Suppressor macrophage (primary cell): ENCODE measurements at places on chromosomes 13 and 19.

DNA sequence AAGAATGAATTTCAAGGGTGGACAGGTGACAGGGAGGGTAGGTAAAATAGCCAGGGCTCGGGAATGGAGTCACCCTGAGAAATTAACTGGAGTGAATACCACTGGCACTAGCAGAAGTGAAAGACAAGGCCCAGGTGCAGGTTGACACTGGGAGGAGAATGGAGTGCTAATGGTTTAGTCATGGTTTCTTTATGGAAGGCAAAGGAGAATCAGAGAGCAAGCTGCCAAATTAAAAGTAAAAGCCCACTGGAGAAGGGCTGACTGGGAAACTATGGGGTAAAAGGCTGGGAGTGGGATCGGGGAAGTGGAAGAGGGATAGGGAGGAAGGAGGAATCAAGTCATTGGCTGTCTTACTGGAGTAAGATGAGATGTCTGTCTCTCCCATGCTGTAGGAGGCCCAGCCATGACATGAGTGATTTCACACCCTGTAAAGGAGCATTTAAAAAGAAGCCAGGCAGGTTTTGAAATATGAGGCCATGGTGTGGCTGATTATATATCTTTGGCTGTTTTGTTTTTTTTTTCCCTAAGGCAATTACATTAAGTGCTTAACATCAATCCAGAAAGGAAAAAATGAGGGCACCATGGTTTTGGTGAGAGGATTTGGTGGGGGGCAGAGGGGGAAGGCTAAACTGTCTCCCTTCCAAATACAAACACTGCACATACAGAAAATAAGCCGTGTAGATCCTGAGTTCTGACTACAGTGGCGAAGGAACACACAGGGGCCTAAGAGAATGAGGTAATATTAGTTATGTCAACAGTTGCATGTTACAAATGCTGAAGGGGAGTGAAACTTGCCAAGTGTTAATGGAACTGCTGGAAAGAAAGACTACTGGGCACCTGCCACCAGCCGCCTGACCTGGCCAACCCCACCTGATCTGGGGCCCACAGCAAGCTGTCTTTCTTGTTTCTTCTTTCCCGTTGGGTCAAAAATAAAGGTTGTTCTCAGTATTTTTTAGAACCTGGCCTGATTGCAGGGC lies 183.5 kb upstream of the TSC22D1 start:
- DNase-seq = no peak

DNA sequence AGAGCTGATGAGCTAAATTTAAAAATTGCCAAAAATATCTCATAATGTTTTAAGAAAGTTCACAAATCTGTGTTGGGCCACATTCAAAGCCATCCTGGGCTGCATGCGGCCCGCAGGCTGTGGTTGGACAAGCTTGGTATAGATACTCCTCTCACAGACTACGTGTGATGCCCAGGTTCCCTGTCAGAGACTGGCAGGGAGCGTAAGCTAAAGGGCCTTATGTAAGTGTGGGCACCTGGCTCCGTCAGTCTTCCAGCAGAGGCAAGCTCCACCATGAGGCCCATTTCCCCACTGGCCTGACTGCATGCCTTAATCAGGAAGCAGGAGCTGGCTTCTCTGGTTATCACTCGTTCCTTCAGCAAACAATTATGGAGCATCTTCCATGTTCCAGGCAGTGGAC lies 200.2 kb downstream of the FOXO1 start:
- no peak for DNase-seq

DNA sequence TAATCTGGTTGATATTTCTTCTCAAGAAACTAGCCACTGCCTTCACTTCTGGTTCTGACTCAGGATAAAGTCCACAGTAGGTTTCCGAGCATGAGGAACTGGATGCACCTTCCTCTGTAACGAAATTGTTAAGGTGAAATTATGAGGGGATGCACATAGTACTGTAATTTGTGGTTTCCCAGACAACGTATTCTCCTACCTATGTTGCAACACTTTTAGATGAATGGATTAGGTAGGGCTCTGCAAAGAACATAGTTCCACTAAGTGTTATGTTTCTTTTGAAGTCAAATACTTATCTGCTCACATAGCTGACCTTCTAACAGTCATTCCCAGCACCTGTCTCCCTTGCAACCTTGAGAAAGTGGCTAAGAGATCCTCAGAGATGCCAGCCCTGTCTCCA lies 5.7 kb upstream of the ZC3H13 start:
- no peak for DNase-seq

DNA sequence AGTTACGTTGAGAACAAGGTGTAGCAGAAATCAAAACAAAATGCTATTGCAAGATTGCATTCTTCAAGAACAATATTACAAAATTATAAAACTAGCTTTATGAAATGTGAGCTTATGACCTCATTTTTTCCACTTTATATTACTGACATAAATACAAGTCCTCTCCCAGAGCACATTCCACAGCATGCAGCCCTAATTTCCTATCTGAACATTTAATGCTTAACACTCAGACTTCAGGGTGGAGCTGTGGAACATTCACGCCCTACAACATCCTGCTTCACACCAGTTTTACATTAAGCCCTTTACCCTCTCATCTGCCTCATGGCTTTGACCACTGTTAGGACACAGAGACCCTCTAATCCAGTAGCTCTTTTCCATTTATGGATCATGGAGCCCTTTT lies 65.5 kb downstream of the EPSTI1 start:
- DNase-seq = no peak

GRCh38 chr19:55082020-55082851 lies 6.6 kb downstream of the EPS8L1 start:
- DNase-seq = peak; percentile 61

DNA sequence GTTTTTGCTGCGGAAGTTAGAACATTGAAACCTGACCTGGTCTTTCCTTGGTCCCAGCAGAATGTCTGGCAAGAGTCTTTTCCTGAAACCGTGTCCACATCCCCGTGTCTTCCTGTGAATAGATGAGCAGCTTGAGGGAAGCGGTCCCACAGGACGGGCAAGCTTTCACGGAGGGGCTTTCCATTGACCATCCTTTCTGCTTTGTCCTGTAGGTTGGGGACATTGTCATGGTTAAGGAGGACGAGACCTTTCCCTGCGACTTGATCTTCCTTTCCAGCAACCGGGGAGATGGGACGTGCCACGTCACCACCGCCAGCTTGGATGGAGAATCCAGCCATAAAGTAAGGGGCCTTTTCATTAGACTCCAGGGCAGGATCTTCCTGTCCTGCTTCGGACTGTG lies 126.0 kb downstream of the ATP11A start:
- no peak for DNase-seq

GRCh38 chr19:4054441-4055208 lies 12.1 kb downstream of the ZBTB7A start:
- no peak for DNase-seq

- no peak for DNase-seq
Measured at GRCh38 chr13:32660227-32660626, 74.0 kb downstream of the PDS5B start.

DNA sequence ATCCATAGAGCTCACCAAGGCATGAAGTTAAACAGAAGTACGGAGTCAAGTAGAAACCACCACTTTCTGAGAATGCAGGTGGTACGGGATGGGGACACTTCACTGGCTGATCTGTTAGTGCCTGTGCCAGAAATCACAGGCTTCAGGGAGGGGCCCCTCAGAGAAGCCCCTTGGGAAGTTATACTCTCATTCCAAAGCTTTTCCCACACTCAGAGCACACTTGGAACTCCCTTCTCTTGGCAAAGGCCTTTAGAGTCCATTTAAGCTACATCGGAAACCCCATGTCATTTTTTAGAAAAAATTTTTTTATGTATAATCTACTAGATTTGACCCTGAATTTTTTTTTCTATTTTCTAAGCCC lies 80.7 kb upstream of the WASF3 start:
- no peak for DNase-seq

- DNase-seq = no peak
Measured at GRCh38 chr13:51050021-51050830, 60.8 kb downstream of the C13orf42 start.

- DNase-seq = no peak
Measured at GRCh38 chr13:99276706-99277105, 18.5 kb upstream of the GPR18 start.

GRCh38 chr19:46404055-46404752 lies 9.2 kb downstream of the CCDC8 start:
- no peak for DNase-seq

GRCh38 chr13:45879666-45880065 lies 28.1 kb upstream of the SIAH3 start:
- DNase-seq = no peak

DNA sequence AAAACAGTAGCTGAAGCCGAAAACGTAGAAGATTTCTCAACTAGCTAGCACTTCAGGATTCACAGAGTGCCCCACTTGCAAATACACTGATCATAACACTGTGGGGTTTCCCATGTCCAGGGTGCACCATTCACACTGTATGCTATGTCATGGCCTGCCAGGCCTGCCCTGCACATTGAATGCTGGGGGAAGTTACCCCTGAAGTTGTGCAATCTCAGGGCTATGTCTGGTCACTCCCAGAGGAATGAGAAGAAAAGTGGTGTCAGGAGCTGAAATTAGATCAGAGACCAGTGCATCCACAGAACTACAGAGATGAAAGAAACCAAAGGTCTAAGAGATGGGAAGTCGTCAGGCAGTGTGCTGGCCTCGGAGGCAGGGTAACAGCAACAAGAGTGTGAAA lies 196.8 kb downstream of the RAP2A start:
- DNase-seq = no peak

DNA sequence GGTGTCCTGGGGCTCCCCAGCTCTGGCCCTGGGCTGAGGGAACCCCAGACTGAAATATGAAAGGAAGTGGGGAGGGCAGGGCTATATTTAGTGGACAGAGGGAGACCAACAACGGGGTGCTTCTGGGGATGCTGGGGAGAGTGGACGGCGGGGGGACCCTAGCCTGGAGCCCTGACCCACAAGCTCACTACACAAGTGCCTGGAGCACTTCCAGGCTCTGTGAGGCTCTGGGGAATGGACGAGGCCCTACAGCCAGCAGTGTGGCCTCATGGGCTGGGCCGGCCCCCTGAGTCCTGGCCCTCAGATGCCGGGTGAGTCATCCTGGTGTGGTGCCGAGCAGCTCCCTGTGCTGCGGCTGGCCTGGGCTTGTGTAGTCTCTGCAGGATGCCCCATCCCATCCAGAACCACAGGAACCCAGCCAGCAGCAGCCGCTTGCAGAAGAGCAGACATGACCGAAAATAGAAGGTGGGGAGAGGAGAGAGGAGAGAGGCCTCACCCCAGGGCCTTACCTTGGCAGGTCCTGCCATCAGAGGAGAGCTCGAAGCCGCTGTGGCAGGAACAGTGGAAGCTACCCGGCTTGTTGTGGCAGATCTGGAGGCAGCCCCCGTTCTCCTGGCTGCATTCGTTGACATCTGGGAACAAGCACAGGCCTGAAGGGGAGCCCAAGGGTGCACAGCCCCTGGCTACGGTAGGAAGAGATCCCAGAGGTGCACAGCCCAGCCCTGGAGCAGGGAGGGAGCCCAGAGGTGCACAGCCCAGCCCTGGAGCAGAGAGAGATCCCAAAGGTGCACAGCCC lies 26.1 kb downstream of the GAS6 start:
- peak; percentile 44 for DNase-seq

- no peak for DNase-seq
Measured at GRCh38 chr13:50732712-50733111, 110.8 kb downstream of the DLEU7 start.

DNA sequence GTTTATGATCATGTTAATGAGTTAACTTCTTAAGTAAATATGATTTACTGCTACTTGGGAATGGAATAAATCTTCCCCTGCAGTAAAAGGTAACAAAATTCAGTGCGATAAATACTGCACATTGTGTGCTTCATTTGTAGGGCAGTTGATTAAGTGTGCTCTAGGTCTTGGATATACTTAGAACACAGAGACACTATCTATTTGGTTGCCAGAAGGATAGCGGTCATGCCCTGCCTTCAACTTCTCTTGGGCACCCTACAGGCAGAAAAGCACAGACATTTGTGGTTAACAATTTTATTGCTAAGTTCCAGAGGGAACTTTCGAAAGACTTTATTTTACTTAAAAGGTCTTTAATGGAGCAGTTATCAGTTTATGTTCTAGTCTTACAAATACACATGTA lies 605.8 kb downstream of the PCDH9 start:
- no peak for DNase-seq

GRCh38 chr13:44078806-44079376 lies 199.2 kb downstream of the LACC1 start:
- no peak for DNase-seq

- no peak for DNase-seq
Measured at GRCh38 chr19:33758541-33759013, 38.1 kb upstream of the KCTD15 start.

DNA sequence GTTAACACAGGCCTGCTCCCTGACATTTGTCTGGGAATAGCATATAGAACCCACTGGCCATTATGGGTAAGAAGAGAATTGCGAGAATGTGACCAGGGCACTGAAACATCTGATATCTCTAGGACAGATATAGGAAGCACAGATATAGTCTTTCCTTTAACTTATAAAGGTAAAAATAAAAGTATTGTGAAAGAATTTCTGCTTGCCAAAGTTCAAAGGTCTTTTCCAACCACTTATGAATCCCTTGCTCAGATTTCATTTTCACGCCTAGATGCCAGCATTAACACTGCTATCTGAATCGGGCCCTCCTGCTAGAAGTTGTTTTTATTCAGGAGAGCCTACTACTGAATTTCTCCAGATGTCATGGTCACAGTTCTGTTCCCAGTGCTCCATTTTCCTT lies 27.7 kb downstream of the BBC3 start:
- no peak for DNase-seq

GRCh38 chr13:77692746-77693448 lies 4.6 kb upstream of the SLAIN1 start:
- DNase-seq = no peak

GRCh38 chr13:98827449-98827848 lies 75.0 kb upstream of the SLC15A1 start:
- DNase-seq = no peak

- DNase-seq = no peak
Measured at GRCh38 chr13:29888306-29888705, 37.9 kb upstream of the UBL3 start.

- no peak for DNase-seq
Measured at GRCh38 chr19:38209671-38210457, 14.2 kb downstream of the DPF1 start.
